ENCODE measurements at places on chromosomes 13 and 19.

DNA sequence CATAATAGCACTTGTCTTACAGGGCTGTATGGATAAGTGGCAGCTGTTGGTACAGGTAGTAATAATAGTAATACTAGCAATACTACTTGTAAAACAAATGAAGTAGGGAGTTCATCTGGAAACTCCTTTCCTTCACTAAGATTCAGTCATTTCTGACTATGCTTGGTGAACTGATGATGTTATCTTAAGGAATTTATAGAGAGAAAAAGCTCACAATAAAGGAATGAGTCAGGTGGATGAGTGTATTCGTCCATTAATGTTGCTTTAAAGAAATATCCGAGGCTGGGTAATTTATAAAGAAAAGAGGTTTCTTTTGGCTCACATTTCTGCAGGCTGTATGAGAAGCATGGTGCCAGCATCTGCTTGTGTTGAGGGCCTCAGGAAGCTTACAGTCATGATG is 477.3 kb downstream of the KLF12 start:
- DNase-seq, result no peak

DNA sequence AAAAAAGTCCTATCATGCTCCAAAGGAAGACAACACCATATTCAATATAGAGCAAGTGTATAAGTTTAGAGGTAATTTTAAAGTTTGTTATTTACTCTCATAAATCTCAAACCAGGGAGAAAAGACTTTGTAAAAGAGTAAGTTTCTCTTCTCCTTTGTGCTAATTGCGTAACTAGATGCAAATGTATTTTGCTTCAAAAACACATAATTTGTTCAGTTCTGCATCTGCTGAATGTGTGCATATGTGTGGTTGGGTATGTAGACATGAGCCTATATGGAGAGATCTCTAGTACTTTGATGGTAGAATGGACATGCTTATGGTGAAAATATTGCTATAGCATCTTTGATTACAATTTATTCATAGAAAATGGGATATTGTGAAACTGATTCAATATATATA is 17.8 kb upstream of the MIR17HG start:
- DNase-seq, result no peak

GRCh38 chr19:28794301-28794700 is 418.6 kb downstream of the UQCRFS1 start:
- no peak for DNase-seq

GRCh38 chr13:77001540-77001939 is 9.7 kb downstream of the CLN5 start:
- DNase-seq, result no peak

DNA sequence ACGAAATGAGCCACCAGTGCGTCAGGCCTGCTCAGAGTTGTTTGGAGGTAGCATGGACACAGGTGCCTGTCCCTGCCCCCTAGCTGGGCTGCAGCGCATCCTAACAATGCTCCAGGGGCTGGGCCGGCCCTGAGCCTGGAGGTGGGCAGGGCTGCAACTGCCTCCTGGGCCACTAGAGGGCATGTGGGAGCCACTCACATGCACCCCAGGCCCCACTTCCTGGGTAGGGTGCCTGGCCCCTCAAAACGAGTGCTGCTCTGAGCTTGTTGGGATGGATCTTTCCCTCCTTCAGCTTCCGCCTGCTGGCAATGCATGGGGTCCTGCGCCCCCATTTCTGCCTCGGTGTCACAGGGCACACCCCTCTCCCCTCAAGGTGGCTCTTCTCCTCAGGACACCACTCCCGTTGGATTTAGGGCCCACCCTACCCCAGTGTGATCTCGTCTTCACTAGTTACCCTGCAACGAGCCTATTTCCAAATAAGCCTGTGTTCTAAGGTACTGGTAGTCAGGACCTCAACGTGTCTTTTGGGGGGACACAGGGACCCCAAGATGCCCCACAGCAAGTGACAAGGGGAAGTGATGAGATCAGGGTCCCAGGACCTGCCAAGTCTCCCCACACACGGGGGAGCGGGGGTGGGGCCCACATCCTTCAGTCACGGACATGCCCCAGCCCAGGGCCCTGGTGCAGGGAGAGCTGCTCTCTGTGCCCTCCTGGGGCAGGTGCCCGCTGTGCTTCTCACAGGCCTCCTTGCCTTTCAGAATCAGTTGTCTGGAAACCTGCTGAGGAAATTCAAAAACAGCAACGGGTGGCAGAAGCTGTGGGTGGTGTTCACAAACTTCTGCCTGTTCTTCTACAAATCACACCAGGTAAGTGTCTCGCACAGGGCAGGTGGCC is 131.3 kb downstream of the STK24 start:
- peak; percentile 72 for DNase-seq

DNA sequence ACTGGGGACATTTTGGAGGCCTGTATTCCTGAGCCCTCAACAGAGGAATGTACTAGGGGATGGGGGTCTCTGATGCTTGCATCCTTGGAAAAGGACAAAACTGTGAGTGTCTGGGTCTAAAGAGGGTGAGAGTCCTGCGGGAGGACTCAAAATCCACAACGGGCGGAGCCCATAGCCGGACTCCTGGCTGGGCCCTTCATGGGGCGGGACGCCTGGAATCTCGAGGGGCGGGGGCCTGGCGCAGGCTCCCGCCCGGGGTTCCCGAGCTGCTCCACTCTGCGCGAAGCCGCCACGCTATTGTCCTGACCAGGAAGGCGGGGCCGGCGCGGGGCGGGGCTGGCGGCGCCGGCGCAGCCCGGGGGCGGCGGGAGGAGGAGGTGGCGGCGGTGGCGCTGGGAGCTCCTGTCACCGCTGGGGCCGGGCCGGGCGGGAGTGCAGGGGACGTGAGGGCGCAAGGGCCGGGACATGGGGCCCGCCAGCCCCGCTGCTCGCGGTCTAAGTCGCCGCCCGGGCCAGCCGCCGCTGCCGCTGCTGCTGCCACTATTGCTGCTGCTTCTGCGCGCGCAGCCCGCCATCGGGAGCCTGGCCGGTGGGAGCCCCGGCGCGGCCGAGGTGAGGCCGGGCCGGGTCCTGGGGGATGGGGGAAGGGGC is at the start of gene APLP1:
TSS of gene APLP1 (plus strand) at position 403 of the 651 bp plus-strand sequence. CDS start at position 466, 63 bp downstream.
- peak; percentile 61 for DNase-seq
